ENCODE measurements at places on chromosomes 4 and X. TPM values are rescaled to one million over a fixed set of nuclear protein-coding genes. Genes with fewer than 3 reads are reported as not detected.

Gene TBC1D1
- 128 TPM for total RNA-seq

Gene HERC3
- 46.3 TPM for total RNA-seq

GRCh38 chr4:144353292-144353691 lies 212.8 kb upstream of the GYPA start:
- DNase-seq = no peak

DNA sequence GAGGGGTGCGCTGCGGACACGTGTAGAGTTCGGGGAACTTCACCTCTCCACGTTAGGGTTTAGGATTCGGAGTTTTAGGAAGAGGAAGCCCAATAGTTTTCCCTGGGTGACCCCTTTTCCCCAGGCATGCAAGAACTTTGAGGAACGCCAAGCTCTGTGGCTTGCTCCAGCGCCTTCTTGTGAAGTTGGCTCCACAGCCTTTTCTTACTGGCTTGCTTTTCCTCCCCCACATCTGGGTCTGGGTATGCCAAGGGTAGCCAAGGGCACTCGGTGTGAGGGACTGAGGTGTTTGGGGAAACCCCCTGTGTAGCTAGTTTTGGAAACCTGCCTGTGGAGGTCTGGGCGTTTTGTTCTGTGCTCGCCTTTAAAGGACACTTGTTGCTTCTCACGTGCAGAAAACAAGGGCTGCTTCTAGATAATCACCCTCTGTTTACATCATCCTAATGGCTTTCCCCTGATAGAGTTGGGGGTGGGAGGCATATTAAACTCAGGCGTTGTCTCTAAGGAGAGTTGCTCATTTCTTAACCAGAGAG lies 746 bp downstream of the EDNRA start:
- DNase-seq = no peak

GRCh38 chrX:11397680-11398079 lies 104.5 kb downstream of the AMELX start:
- no peak for DNase-seq

DNA sequence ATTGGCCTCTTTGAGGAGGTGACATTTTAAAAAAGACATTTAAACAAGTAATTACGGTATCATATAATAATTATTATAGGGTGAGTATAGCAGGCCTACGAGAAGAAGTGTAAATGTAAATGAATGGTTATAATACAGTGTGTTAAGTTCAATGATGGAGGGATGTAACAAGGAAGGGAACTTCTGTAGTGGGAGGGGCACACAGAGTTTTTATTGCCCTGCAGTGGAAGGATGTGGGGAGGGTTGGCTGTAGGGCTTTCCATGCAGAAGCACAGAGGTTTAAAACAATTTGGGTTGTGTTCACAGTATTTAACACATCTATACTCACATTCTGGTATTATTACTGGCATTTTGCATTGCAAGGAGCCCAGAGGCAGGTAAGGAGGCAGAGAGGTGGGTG lies 41.1 kb downstream of the AFF1 start:
- no peak for DNase-seq

Gene RAI2
- 37.5 TPM for total RNA-seq

- no peak for DNase-seq
Observed at GRCh38 chr4:110898290-110898689, 275.4 kb upstream of the PITX2 start.

Gene NUP62CL
- 1.3 TPM for total RNA-seq

GRCh38 chrX:109889289-109890006 lies 113.5 kb upstream of the TMEM164 start:
- no peak for DNase-seq

DNA sequence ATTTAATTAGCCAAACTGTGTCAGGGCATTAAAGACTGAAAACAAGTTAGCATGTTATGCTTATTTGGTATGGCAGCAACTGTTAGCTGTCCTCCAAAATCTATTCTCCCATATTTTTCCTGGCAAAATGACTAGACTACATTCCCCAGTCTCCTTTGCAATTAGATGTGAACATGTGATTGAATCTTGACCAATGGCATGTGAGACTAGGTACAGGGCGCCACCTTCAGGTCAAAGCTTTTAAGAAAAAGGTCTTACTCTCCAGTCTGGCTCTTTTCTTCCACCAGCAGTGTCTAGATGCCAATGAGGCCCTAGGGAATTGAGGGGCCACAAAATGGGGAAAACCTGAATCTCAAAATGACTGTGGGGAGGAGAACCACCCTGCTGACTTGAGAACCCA lies 408.2 kb downstream of the SMARCA1 start:
- no peak for DNase-seq

GRCh38 chr4:137678796-137679195 lies 146.5 kb upstream of the PCDH18 start:
- no peak for DNase-seq

- no peak for DNase-seq
Observed at GRCh38 chr4:150366487-150366999, 215.4 kb upstream of the MAB21L2 start.

Gene CFP
- total RNA-seq = 1.0 TPM

DNA sequence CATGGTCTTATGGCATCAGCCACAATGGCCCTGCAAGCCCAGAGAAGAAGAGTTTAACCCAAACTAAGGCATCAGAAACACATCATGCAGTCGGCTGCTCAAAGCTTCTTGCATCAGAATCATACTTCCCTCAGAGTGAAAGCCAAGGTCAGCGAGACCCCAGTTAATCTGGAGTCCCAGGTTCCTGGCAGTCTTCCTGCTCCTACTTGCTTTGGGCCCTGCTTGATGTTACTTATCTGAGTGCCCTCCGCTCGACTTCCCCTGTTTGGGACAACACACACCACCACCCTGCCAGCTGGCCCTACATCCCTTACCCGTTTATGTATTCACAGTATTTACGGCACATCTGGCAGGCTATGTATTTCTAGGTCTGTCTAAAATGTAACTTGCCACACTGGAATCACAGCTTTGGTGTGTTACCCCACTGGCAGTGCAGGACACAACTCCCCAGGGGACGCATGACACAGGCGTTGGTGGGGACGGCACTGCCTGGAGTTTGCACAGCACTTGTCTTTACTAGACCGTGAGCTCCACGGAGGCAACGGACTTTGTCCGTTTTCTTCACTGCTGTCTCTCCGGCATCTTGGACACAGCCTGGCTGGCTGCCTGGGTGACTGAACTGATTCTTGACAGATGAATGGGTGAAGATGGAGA lies 22.8 kb downstream of the CRMP1 start:
- no peak for DNase-seq

Gene GRPR
- total RNA-seq = 0.32 TPM

GRCh38 chr4:36283912-36284465 lies 2.6 kb downstream of the DTHD1 start:
- DNase-seq = no peak

Gene BMX
- total RNA-seq = 1.8 TPM

GRCh38 chr4:65893957-65894755 lies 223.9 kb upstream of the EPHA5 start:
- no peak for DNase-seq

DNA sequence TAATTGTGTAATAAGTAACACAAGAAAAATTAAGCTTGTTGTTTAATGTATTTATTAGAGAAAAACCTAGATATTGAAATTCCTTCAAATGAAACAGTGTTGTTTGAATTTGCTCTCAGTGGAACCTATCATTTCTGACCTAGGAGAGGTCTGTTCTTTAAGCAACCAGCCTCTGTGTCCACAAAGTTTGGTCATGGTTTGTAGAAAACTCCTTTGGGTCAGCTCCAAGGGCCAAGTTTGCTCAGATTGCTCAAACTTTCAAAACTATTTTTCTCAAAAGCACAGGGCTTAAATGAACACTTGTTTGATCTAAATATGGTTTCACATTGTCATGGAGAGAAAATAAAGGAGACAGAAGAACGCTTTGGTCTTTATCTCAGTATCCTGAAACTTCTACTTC lies 29.6 kb upstream of the RPL34 start:
- DNase-seq = no peak

All from cardiac septum (tissue), 1 donor.